ENCODE measurements at places on chromosomes 7 and 10. TPM values are rescaled to one million over a fixed set of nuclear protein-coding genes. Genes with fewer than 3 reads are reported as not detected.

The SUGCT gene
- 5.9 TPM for total RNA-seq

GRCh38 chr7:26663874-26664273 lies 200.5 kb downstream of the SKAP2 start:
- peaks cover 18% of the 10 kb centered on the region for H3K4me1 ChIP-seq
- H3K4me3 ChIP-seq, result no peak overlapping the region

The FAM25A gene
- not detected for total RNA-seq

GRCh38 chr10:46555713-46556514 lies 544 bp downstream of the GPRIN2 start:
- peak; percentile 51 for DNase-seq
- H3K4me1 ChIP-seq, result peaks cover 15% of the 10 kb centered on the region
- H3K27ac ChIP-seq, result no peak overlapping the region
- H3K36me3 ChIP-seq, result no peaks in the 10 kb centered on the region

DNA sequence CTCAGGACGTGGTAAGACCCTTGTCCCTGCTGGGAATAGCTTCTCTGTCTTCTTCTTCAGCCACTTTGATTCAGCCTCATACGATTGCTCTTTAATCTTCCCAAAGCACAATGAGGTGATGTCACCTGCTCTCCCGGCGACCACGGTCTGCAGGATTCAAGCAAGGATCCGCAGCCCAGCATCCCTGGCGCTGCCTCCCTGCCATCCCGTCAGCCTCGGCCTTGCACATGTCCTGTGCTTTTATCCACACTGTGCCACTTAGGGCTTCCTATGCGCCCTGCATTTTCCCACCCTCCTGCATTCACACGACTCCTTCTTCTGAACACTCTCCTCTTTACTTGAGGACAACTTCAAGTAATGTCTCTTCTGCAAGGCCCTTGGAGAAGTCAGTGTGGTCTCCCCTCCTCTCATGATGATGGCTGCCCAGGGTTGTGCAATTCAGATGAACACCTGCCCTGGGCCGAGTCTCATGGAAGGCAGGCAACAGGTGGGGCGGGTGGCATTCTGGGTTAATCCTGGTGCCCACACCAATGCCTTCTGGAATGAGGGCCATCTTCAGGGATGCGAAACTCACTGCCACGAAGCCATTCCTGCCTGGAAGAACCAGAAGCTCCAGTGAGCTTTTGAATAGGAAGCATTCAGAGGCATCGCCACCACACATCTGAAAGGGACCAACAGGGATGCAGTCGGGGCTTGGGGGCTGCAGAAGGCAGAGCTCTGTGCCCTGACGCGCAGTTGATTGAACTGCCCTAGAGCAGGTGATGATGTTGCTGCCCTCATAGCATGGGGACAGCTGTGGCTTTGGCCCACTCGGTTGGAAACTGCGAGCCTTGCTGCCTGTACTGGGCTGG lies 287.5 kb downstream of the GLRX3 start:
- H3K4me1 ChIP-seq, result no peaks in the 10 kb centered on the region
- no peaks in the 10 kb centered on the region for H3K36me3 ChIP-seq
- H3K27me3 ChIP-seq, result no peaks in the 10 kb centered on the region
- no peak for DNase-seq
- H3K4me3 ChIP-seq, result no peak overlapping the region

All from neural crest cell (in vitro differentiated cells).